GM13976 (cell line): ENCODE measurements at places on chromosomes 2 and 18.
A peak's percentile ranks its signal among the peaks of the same experiment; 100 is the strongest.

DNA sequence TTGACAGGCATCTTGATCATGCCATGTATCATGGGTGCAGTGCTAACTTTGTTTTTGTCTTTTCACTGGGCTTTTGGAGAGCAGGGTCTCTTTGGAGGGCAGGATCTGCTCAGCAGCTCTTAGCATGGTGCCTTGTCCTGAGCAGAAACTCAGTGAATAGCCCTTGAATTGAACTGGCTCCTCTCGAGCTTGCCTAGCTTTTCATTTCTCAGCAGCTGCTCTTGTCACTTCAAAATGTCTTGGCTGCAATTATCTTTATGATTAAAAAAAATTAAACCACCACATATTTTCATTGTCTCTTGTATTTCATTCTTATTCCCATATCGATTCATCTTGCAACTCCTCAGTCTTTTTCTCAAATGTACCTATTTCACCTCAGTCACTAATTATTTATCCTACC, 50.5 kb downstream of the CCDC85A start:
- no peak for DNase-seq

GRCh38 chr2:95272781-95273180, 1.5 kb upstream of the PROM2 start:
- DNase-seq: no peak

DNA sequence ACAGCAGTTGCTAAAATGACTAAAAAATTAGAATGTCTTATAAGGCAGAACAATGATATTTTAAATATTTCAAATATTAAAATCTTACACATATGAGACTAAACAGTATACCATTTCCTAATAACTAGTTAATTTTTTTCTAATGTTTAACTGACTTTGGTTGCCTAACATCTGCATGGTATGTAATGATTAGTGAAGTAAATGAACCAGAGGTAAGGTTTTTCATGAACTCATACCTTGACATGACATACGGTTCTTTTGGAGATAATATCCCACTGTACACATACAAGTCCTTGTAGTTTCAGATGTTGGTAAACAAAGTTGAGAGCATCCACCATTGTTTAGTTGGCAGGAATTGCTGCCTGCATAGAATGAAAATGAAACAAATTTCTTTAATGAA, 1360.2 kb downstream of the LRP1B start:
- no peak for DNase-seq

DNA sequence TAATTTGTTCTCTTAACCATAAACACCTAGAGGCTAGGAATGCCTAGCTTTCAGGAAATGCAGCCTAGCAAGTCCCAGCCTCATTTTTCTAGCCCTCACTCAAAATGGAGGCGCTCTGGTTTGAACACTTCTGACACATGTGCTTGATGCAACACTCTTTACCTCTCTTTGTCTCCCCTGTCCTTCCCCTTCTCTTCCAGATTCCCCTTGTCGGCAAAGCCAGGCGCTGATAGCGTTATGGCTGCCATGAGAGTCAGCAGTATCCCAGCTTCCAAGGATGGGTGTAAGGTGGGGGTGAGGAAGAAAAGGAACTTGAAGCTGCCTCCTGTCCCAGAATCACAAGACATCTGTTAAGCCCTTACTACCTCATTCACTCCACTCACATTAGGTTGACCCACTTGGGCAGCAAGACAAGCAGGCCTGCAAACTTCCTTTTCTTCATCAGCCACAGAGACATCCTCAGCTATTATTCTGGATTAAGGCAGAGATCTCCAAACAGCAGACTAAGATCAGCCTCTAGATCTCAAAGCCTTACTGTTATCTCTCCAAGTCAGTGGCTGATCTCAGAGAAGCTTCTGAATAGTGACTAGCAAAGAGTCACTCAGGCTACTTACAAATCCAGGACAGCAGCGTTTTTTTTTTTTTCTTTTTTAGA, 1.9 kb upstream of the ST3GAL5 start:
- no peak for DNase-seq

GRCh38 chr2:65786007-65786717, 353.8 kb upstream of the SPRED2 start:
- no peak for DNase-seq

DNA sequence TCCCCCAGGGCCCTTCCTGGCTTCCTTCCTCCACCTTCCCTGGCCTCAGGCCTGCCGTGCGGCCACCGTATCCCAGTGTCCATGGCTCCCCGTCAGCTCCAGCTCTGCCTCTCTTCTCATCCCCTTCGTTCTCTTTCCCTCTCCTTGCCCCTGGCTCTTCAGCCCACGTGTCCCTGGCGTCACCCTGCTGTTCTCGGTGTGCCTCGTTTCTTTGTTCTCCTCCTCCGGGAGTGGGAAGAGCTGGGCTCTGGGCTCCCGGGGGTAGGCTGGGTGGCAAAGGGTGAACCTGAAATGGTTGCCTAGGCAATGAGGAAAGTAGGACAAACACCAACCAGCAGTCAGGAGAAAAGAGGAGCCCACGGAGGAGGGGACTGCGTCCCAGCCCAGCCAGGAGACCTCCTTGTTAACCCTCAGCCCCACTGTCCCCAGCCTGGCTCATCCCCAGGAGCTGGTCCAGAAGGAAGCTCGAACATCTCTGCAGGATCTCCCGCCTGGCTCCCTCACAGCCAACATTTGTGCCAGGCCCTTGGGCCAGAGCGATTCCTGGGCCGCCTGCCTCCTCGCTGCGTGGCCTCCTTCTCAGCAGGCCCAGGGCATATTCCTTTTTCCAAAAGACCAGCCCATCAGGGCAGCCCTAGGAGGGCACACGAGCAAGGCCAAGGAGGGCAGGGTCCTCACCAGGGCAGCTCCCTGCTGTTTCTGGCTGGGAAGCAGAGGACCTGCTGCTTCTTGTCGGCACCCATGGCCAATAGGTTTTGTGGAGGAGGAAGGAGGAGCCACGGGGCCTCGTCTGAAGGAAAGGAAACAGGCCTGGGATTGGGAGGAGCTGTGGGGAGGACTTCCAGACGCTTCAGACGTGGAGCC, 30.9 kb upstream of the DNMT3A start:
- no peak for DNase-seq

DNA sequence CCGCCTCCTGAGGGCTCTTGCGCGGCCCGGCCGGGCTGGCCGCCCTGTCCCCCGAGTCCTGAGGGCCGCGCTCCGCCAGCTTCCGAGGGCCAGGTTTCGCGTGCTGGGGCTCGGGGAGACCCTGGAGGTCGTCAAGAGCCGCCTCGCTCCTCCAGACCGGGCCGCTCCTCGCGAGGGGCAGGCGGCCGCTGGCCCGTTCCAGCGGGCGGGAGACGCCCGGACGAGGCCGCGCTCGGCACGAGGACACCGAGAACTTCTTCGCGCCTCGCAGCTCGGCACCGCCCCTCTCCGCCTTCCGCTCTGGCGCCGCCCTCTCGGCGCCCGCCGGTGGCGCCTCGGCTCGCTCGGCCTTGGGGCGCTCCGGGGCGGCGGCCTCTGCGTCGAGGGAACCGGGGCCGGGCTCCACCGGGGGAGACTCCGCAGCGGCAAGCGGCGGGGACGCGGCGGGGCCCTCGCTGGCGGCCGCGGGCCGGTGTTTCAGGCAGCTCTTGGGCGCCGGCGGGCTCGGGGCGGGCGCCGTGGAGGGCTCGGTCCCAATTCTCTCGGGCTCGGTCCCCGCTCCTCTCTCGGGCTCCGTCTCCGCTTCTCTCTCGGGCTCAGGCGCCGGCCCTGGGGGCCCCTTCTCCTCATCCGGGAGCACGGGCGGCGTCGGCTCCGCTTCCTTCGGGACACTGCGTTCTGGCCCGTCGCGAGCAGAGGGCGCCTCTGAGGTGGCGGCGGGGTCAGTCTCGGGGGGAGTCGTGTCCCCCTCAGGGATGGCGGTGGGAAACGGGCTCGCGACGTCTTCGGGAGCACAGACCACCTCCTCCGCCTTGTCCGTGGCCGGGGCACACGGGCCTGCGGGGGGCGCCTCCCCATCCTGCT, 91.6 kb upstream of the MGAT4A start:
- DNase-seq: peak; percentile 47

GRCh38 chr2:38076152-38076709, 280 bp upstream of the CYP1B1 start:
- DNase-seq: peak; percentile 83

DNA sequence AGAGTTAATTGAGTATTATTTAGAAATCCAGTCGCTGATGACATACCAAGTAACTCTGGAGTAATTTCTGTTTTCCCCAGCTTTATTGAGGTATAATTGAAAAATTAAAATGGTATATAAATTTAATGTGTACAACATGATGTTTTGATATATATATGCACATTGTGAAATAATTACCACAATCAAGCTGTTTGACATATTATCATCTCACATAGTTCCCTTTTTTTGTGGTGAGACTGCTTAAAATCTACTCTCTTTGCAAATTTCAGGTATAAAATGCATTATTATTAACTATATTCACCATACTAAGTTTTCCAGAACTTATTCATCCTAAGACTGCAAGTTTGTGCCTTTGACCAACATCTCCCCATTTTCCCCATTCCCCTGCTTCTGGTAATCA, 25.0 kb upstream of the SPAG16 start:
- no peak for DNase-seq

DNA sequence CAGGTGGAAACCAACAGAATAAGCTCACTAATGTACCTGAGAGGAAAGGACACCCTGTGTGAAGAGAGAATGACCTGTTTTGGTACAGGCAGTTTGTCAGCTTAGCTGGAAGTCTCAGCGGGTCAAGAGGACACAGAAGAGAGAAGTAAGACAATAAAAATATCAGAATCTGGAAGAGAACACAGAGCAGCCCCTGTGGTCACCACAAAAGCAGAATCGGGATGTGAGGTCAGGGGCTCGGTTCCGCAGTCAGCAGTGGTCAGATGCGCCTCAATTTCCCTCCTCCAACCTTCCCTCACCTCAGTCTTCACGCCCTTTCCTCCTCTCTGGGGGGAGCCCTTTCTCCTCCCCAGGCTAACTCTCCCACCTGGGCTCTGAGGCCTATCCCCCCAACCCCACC, 122.9 kb downstream of the AFF3 start:
- no peak for DNase-seq

DNA sequence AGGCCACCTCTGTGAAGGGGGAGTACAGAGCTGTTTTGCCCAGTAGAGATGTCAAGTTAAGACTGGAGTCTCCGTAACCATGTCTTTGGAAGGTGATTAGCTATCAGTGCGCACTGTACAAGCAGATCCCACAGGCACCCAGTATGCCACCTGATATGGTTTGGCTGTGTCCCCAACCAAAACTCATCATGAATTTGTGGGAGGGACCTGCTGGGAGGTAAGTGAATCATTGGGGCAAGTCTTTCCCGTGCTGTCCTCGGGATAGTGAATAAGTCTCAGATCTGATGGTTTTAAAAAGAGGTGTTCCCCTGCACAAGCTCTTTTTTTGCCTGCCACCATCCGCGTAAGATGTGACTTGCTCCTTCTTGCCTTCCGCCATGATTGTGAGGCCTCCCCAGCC, 90.2 kb downstream of the ACTR2 start:
- no peak for DNase-seq

DNA sequence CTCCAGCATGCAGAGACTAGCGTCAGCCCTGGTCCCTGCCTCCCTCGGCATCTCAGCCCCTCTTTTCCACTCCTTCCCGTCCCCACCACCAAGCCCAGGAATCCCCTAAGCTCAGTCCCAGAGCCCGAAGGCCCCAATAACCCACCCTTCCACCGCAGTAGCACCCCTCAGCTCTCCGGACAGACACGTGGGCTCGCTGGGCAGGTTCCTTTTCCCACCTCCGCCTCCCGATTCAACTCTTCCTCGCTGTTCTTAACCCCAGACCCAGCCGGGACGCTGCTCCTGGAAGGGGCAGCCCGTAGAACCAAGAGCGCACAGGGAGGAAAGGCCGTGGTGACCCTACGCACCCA, 1.4 kb downstream of the IHH start:
- peak; percentile 40 for DNase-seq

- DNase-seq: no peak
These were observed 287.6 kb downstream of the CPS1 start for GRCh38 chr2:210844016-210844415.

GRCh38 chr2:201263779-201264178, 3.4 kb downstream of the CASP8 start:
- DNase-seq: no peak

DNA sequence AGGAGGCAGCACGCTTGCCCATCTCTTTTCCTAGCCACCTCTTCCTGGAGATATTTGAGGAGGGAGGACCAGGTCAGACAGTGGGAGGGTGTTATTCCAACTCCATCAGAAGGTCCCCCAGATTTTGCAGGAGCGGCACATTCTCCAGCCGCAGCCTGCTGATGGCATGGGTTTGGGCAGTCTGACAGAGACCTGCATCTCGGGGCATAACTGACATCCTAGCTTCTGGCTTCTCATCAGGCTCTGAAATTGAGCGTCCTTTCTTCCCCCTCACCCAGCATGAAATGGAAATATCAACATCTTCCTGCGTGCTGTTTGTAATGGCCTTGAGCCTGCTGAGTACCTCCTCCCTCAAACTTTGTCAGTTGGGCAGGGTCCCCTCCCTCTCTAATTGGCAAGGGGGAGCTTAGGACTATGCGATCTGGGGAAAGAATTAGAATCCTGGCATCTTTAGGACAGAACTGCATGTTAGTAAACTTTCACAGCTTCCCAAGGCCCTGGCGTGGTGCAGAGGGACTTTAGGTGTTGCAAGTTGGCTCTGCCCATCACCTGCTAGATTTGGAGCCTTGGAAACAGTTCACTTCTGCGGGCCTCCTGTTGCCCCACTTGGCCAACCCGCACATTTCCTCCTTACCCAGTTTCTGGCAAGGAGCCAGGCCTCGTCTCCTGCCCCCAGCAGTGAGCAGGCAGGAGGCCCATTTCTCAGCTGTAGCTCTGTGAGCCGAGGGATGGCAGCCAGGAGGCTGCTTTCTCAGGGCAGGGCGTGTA, 2.2 kb downstream of the ITM2C start:
- DNase-seq: peak; percentile 22

GRCh38 chr2:159226608-159227385, 59.7 kb downstream of the WDSUB1 start:
- DNase-seq: no peak
